Spleen (tissue), 13 donors: ENCODE measurements at places on chromosomes 1 and 21. TPM values are rescaled to one million over a fixed set of nuclear protein-coding genes. Genes with fewer than 3 reads are reported as not detected.

The IL22RA1 gene
- total RNA-seq = not detected

The AKNAD1 gene
- not detected for total RNA-seq

The C1orf94 gene
- total RNA-seq = not detected

DNA sequence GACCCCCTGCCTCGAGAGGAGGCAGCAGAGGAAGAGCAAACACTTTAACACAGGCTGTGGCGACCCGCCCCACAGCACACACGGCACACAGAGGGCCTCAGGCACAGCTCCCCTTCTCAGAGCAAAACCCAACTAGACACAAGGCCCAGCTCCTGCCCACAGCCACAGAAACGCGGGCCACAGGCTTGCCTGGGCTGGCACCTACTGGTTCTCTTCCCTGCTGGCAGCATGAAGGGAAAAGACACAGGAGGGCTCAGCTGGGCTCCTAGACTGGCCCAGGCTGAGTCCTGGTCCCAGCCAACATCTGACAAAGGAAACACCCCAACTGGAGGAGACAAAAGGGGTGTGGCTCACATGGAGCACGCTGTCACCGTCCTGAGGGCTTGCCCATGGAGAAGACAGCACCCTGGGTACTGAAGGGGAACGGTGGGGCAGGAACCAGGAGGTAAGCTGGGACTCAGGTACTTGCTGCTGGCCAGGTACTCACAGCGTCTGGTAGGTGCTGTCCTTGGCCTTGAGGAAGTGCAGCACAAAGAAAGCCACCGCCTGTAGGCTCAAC lies 3.5 kb downstream of the CD164L2 start:
- no peak overlapping the region for H3K4me3 ChIP-seq
- no peak overlapping the region for H3K27ac ChIP-seq
- no peaks in the 10 kb centered on the region for H3K4me1 ChIP-seq
- no peaks in the 10 kb centered on the region for H3K36me3 ChIP-seq
- no peaks in the 10 kb centered on the region for H3K27me3 ChIP-seq

The NID1 gene
- total RNA-seq = 178 TPM

GRCh38 chr1:46689356-46689755 lies 17.7 kb downstream of the TEX38 start:
- H3K4me3 ChIP-seq = no peak overlapping the region
- H3K36me3 ChIP-seq = peaks cover 94% of the 10 kb centered on the region
- no peaks in the 10 kb centered on the region for H3K4me1 ChIP-seq
- no peaks in the 10 kb centered on the region for H3K27me3 ChIP-seq

GRCh38 chr1:212242288-212242984 lies 42.8 kb upstream of the PPP2R5A start:
- no peaks in the 10 kb centered on the region for H3K27me3 ChIP-seq
- H3K4me3 ChIP-seq = no peak overlapping the region
- peak overlapping the region; percentile 28 for H3K27ac ChIP-seq
- H3K4me1 ChIP-seq = peaks cover 17% of the 10 kb centered on the region
- H3K36me3 ChIP-seq = no peaks in the 10 kb centered on the region

DNA sequence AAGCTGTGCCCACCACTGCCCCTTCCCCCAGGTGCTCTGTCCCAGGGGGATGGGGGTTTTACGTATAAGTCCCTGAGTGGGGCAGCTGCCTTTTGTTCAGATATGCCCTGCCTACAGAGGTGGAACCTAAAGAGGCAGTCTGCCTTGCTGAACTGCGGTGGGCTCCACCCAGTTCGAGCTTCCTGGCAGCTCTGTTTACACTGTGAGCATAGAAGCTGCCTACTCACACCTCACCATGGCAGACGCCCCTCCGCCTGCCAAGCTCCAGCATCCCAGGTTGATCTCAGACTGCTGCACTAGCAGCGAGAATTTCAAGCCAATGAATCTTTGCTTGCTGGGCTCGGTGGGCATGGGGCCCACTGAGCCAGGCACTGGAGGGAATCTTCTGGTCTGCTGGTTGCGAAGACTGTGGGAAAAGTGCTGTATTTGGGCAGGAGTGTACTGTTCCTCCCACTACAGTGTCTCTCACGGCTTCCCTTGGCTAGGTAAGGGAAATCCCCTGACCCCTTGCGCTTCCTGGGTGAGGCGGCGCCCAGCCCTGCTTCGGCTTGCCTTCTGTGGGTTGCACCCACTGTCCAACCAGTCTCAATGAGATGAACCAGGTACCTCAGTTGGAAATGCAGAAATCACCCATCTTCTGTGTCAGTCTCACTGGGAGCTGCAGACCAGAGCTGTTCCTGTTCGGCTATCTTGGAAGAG lies 17.6 kb upstream of the RWDD3 start:
- no peaks in the 10 kb centered on the region for H3K27me3 ChIP-seq
- H3K27ac ChIP-seq = no peak overlapping the region
- DNase-seq = peak; percentile 67
- H3K4me3 ChIP-seq = no peak overlapping the region
- H3K4me1 ChIP-seq = no peaks in the 10 kb centered on the region

DNA sequence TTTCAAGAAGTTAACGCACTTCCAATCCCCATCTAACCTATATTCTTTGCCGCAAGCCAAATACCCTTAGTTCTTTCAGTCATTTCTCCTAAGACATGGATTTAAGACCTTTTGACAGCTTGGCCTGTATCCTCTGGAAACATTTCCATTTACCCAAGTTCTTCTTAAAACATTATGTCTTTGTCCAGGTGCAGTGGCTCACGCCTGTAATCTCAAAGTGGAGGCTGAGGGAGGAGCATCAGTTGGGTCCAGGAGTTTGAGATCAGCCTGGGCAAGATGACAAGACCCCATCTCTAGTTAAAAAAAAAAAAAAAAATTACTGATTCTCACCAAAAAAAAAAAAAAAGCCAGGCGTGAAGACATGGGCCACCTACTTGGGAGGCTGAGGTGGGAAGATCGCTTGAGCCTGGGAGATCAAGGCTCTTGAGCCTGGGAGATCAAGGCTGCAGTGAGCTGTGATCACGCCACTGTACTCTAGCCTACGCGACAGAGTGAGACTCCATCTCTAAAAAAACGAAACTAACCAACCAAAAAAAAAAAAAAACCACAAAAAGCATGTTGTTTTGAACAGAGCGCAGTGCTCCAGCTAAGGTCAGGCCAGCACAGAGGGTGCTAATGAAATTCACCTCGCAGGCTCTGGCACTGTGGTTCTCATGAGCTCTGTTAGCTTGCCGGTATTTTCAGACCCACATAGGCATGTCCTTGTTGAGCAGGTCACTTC lies 36.0 kb downstream of the NUAK2 start:
- no peaks in the 10 kb centered on the region for H3K36me3 ChIP-seq
- H3K4me3 ChIP-seq = no peak overlapping the region
- no peaks in the 10 kb centered on the region for H3K27me3 ChIP-seq

- H3K4me3 ChIP-seq = no peak overlapping the region
- H3K36me3 ChIP-seq = no peaks in the 10 kb centered on the region
- H3K27me3 ChIP-seq = no peaks in the 10 kb centered on the region
- no peak for DNase-seq
- H3K4me1 ChIP-seq = no peaks in the 10 kb centered on the region
Measured at GRCh38 chr21:45847870-45848269, 133.7 kb upstream of the COL6A1 start.

The NR1I3 gene
- total RNA-seq = not detected

DNA sequence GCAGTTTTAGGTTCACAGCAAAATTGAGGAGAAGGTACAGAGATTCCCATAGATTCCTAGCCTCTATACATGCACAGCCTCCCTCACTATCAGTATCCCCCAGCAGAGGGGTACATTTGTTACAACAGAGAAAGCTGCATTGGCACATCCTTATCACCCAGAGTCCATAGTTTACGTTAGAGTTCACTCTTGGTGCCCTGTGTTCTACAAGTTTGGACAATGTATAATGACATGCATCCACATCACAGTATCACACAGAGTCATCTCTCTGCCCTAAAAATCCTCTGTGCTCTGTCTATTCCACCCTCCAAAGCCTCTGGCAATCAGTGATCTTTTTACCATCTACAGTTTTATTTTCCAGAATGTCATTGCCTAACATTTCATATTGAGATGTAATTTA lies 22.3 kb upstream of the RGS16 start:
- peaks cover 8% of the 10 kb centered on the region for H3K4me1 ChIP-seq
- H3K4me3 ChIP-seq = no peak overlapping the region
- H3K36me3 ChIP-seq = no peaks in the 10 kb centered on the region
- DNase-seq = no peak
- H3K27me3 ChIP-seq = no peaks in the 10 kb centered on the region

The CACHD1 gene
- total RNA-seq = 17.3 TPM

- H3K27ac ChIP-seq = peak overlapping the region; percentile 73
- H3K4me1 ChIP-seq = peaks cover 29% of the 10 kb centered on the region
- H3K4me3 ChIP-seq = peak overlapping the region; percentile 24
Measured at GRCh38 chr1:16205891-16206546, 6.4 kb downstream of the ARHGEF19 start.

GRCh38 chr21:33380483-33380998 lies 22.7 kb upstream of the IFNGR2 start:
- H3K4me3 ChIP-seq = no peak overlapping the region
- peak overlapping the region; percentile 92 for H3K27ac ChIP-seq
- H3K36me3 ChIP-seq = no peaks in the 10 kb centered on the region
- DNase-seq = peak; percentile 97

DNA sequence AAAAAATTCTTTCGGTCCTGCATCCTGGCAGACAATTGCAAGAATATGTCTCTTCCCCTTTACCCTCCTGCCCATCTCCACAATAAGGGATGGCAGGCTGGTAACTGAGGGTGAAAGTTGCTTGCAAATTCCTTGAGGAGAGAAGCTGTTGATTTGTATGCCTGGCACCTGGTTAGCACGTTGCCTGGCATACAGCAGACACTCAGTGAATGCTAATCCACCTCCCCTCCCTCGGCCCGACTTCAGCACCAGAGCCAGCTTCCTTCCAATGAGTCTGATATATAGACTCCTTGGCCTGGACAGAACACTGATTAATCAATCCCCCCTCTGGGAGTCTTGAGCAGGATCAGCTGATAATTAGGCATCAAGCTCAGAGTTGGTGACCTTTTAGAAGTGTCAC lies 39.1 kb downstream of the KCNC4 start:
- no peak overlapping the region for H3K4me3 ChIP-seq
- DNase-seq = peak; percentile 27
- H3K36me3 ChIP-seq = no peaks in the 10 kb centered on the region
- no peak overlapping the region for H3K27ac ChIP-seq
- H3K4me1 ChIP-seq = no peaks in the 10 kb centered on the region

The SCAF4 gene
- 48.4 TPM for total RNA-seq

DNA sequence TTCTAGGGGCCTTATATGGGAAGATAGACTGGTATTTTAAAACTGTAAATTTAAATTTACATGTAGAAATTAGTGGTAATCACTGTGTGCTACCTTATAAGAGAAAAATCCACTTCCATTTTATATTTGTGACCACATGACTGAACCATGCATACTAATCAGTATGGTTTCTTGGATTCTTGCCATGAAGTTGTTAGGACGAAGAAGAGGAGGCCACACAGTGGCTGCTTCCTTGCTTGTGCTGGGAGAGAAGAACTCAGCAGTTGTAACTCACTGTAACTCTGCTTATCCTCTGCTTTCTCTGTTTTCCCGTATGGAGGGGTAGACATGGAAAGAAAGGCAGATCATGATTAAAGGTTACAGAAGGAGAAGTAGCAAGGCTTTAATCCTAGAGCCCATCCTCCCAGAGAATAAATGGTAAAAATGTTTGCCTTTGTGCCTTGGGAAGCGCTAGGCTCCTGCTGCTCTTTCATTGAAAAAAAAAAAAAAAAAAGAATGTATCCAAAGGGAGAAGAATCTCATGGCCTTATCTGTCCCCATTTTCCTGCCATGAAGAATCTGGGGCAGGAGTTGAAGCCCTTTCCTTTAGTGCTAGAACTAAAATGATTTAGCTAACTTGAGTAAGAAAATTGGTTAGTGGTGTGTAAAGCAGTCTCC lies 32.4 kb downstream of the KCTD3 start:
- no peak overlapping the region for H3K27ac ChIP-seq
- no peak overlapping the region for H3K4me3 ChIP-seq
- DNase-seq = no peak
- no peaks in the 10 kb centered on the region for H3K27me3 ChIP-seq

The SZT2 gene
- 103 TPM for total RNA-seq

GRCh38 chr1:54825696-54826095 lies 24.6 kb upstream of the TTC22 start:
- H3K27ac ChIP-seq = no peak overlapping the region
- H3K27me3 ChIP-seq = no peaks in the 10 kb centered on the region
- no peaks in the 10 kb centered on the region for H3K4me1 ChIP-seq
- no peaks in the 10 kb centered on the region for H3K36me3 ChIP-seq
- no peak overlapping the region for H3K4me3 ChIP-seq

DNA sequence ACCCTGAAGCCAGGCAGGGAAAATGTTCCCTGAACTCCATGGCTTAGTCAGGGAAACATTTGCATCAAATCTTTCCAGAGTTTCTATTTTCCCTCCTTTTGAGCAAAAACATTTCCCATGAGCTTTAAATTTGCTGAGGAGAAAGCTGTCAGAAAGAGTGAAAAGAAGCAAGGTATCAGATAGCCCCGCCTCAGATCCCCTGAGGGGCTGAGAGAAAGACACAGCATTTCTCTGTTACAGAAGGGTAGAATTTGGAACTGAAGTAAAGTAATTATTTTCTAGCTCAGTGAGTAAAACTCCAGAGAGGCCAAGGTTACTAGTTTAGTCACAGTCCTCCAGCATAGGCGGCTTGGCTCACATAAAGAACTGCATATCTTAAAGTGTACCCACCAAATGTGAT lies 10.6 kb downstream of the FMO1 start:
- H3K36me3 ChIP-seq = no peaks in the 10 kb centered on the region
- H3K27me3 ChIP-seq = no peaks in the 10 kb centered on the region
- H3K4me3 ChIP-seq = no peak overlapping the region
- DNase-seq = no peak

The FBLIM1 gene
- 89.1 TPM for total RNA-seq

The CLDN8 gene
- not detected for total RNA-seq

The HMCN1 gene
- total RNA-seq = 22.1 TPM

DNA sequence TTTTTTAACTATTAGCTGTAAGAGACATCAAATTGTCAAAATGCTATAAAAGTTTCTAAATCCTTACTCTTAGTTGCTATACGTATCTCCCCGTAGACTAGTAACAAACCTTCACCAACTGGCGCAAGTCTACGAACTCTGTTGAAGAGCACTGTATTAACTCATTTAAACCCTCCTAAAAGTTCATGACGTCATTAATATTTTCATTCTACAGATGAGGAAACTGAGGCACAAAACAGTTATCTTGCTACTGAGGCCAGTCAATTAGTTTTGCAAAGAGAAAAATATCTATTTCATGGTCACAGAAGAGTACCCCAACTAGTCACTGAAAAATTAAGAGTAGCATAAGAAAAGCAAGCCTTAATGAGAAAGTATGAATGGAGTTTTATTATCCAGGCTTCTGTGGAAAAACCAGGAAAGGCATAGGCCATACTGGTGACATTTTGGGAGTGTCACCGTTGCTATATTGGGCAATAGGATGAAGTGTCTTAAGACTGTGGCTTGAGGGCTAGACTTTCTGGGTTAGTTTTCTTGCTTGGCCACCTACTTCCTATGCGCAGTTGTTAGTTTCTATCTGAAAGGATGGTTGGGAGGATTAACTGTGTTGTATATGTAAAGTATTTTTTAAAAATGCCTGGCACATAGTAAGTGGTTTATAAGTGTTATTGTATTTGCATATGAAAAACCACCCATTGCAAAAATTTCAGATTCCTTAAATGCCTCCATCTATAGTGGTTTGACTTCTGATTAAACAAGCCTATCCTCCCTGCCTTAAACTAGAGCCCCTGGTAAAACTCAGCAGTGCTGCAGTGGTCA lies 52.4 kb upstream of the SYT14 start:
- no peak overlapping the region for H3K4me3 ChIP-seq
- H3K36me3 ChIP-seq = no peaks in the 10 kb centered on the region
- H3K27me3 ChIP-seq = peaks cover 59% of the 10 kb centered on the region
- no peak overlapping the region for H3K27ac ChIP-seq
- no peak for DNase-seq

The MLLT11 gene
- total RNA-seq = 2.6 TPM

- peaks cover 13% of the 10 kb centered on the region for H3K27me3 ChIP-seq
- no peaks in the 10 kb centered on the region for H3K4me1 ChIP-seq
- peak; percentile 66 for DNase-seq
- H3K27ac ChIP-seq = no peak overlapping the region
- no peaks in the 10 kb centered on the region for H3K36me3 ChIP-seq
Measured at GRCh38 chr1:37323486-37324377, 150.6 kb upstream of the ZC3H12A start.

The GJA9 gene
- not detected for total RNA-seq
